NCI-H146 (cell line): ENCODE measurements at places on chromosomes 4 and X.

DNA sequence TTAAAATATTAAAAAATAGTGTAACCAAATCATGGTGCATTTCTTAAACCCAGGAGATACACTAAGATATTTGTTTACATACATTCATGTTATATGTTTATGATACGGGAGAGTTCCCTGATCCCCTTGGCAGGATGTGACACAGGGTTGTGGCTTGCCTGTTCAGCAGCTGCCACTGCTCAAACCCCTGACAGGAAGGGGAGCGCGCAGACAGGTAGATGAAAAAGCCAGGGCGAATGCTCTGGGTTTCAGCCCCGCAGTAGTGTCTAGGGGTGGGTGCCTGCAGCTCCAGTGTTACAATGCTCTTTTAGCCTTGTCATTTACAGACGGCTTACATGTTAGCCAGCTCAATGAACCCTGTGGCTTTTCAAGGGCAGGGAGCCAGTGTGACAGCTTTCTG, 1343.8 kb upstream of the IGFBP7 start:
- no peak for DNase-seq

GRCh38 chr4:148757171-148757570, 315.0 kb upstream of the NR3C2 start:
- DNase-seq = no peak

DNA sequence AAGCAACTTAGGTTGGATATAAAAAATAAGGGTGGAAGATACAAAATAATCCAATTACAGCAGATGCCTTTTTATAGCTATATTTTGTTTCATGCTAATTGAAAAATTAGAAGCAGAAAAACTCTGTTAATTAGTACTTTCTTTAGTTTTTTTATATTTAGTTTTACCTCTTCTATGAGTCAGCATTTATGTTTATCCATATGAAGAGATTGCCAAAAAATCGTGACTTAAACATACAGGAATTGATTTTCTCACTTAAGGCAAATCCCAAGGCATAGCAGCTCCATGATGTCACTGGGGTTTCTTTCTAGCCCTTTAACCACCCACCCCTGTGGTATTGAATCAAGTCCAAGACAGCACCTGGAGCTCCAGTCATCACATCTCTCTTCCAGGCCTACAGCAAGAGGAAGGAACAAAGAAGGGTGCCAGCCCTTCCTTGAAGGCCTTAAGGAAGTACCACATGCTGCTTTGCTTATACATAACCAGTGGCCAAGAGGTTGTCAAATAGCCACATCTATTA, 365.8 kb upstream of the TENM3 start:
- DNase-seq = no peak

- no peak for DNase-seq
These were observed 280.3 kb downstream of the ARAP2 start for GRCh38 chr4:35963974-35964515.

DNA sequence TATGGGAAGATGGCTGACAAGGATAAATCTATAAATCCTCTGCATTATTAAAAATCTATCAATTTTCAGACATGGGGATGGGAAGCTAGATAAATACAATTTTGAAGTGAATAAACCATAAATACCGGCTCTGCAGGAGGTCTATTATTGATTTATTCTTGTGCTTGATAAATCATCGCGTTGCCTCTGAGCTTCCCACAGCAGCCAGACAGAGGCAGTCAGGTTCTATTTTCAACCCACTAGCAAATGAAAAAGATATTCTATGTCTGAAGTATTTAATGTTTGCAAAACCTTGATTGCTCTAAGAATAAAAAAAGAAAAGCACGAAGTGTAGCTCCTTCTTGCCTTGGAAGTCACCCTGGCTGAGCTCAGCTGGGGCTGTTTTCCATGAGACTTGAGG, 216.2 kb downstream of the DHRSX start:
- no peak for DNase-seq

DNA sequence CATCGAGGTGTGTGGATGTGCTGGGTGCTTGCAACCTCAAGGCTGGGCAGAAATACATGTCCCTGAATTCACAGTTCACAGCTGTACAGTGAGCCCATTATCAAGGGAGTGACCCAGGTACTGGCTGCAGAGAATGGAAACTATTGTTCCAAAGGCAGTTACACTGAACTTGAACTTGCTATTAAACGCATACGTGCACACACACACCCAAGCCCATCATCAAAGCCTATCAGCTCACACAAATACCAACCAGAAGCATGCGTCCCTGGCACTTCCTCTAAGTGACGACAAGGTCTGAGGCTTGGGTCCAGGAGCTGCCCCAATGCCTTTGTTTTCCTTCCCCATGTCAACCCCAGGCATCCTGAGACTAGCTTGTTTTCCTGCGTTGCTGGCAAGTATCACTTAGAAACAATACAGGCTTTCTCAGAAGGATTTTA, 88.6 kb downstream of the IRF2 start:
- no peak for DNase-seq

GRCh38 chrX:2703991-2704369, 12.9 kb downstream of the CD99 start:
- DNase-seq = no peak

DNA sequence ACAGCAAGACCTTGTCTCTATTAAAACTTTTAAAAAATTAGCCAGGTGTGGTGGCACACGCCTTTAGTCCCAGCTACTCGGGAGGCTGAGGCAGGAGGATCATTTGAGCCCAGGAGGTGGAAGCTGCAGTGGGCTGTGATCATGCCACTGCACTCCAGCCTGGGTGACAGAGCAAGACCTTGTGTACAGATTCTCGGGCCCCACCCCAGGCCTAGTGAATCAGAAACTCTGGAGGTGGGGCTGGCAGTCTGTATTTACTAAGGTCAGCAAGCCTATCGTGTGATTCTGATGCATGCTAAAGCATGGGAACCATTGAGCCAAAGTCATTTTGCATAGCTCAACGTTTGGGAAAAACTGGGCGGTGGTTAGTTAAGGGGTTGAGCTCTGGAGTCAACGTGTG, 3.5 kb downstream of the S100G start:
- no peak for DNase-seq

DNA sequence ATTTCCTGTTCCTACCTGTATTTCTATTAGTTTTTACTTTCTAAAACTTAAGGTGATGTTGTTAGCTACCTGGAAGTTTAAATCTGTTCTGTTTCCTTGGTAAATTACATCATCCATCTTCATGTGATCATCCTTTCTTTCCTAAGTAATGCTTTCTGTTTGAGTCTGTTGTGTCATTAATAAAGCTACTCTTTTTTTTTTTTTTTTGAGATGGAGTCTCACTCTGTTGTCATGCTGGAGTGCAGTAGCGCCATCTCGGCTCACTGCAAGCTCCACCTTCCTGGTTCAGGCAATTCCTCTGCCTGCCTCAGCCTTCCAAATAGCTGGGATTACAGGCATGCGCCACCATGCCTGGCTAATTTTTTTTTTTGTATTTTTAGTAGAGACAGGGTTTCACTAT, 73.3 kb downstream of the FIP1L1 start:
- DNase-seq = no peak

DNA sequence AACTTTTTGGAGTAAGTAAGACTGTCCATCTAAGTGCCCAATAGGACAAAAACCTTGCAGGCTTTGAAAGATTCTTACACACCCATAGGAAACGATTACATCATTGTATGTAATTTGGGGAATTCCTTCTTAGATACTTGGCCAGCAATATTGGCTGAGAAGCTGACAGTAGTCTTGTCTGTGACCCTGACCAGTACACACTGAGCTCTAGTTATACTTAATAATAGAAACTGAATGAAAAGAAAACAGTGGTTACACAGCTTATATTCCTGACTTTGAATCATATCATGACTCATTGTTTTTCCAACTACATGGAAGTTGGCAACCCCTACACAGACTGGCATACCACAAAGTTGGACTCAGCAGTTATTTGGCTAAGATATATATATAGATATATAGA, 7.1 kb upstream of the TLR2 start:
- no peak for DNase-seq

GRCh38 chr4:42641656-42642055, 15.2 kb downstream of the ATP8A1 start:
- no peak for DNase-seq
